ENCODE measurements at places on chromosomes 5 and 9.
A peak's percentile ranks its signal among the peaks of the same experiment; 100 is the strongest.

DNA sequence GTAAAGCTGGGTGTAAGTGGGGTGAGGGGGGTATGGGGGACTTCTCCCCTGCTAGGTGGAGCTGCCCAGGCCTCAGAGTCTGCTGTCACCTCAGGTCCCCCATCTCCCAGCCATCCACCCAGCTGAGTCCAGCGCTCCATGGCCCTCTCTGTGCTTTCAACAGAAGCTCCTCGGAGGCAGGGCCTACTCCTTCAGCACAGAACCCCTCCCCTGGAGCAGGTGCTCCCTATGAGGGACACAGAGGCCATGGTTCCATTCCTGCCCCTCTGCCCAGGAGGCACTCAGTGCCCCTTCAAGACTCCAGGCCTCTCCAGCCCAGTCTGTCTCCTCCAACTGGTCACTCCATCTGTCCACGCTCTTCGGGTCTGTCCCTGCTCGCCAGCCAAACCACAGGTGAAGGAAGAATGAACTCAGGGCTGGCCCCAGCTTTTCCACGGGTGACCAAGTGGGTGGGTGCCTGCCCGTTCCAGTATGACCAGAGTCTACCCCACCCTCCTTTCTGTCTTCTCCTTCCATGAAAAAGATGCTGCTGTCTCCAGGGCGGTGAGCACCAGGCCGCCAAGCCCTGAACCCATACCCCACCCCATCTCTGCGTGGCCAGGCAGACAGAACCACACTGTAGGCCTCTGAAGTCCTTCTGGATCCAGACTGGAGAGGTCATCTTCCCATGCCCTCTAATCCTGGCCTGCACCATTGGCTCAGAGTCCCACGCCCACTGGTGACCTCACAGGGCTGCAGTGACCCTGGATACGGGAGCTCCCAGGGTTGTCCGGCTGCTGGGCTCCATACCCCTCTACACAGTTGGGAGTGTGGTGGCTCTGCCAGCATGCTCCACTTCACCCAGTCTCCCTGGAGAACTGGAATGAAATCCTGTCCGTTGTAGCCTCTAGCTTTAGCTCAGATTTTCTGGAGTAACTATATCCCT is 11.9 kb downstream of the GBGT1 start:
- no peak for DNase-seq

DNA sequence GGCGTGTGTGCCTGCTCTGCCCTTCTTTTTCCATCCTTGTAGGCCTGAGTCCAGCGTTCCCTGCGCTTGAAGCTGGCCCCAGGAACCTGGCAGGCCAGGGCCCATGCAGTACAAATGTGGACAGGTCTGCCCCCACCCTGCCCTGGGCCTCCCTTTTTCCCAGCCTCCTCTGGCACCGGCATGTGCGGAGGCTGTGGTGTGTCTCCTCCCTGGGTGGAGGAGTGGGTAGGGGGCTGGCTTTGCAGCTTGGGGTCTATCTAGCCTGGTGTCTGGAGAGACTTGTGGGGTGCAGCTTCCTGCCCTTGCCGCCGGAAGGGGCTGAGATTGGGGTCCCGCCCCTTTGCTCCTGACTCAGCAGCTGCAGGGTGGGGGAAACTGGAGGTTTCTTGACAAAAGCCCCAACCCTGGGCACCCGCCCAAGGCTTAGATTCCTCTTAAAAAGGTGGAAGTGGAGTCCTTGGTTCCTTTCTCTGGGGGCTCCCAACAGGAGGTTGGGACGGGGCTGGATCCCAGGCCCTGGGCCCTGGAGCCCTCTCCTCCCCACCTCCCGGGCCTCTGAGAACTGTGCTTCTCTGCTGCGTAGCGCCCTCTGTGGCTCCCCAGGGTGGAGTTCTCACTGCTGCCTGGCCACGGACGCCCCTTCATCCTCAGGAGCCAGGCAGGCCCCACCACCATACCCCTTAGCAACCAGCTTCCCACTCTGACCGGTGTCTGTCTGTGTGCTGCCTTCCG is 18.0 kb downstream of the RXRA start:
- DNase-seq = peak; percentile 54

GRCh38 chr9:135575995-135576631 is 14.6 kb downstream of the PAEP start:
- DNase-seq = no peak

GRCh38 chr5:61331407-61332357 is at the start of gene ZSWIM6:
TSS of gene ZSWIM6 (plus strand) at chr5:61332258. CDS start at chr5:61332273, 15 bp downstream.
- peak; percentile 100 for DNase-seq
